WTC11 (cell line): ENCODE measurements at places on chromosomes 6 and 20. TPM values are rescaled to one million over a fixed set of nuclear protein-coding genes. Genes with fewer than 3 reads are reported as not detected.
A peak's percentile ranks its signal among the peaks of the same experiment; 100 is the strongest.

DNA sequence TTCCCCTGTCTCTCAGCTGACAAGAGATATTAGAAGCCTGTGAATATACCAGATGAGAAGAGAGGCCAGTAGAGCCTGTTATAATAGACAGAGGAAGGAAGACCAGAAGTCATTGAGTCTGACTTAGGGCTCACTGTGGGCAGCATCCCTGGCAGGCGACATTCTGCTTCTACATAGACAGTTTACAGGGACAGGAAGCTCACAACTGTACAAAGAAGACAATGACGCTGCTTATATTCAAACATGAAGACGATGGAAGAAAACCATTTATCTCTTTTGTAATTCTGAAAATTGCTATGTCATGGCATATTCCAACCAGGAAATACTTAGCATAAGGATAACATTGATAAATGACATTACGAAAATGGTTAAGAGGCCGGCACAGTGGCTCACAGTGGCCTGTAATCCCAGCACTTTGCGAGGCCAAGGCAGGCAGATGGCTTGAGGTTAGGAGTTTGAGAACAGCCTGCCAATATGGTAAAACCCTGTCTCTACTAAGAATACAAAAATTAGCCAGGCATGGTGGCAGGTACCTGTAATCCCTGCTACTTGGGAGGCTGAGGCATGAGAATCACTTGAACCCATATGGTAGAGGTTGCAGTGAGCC is 170.9 kb downstream of the UBE3D start:
- DNase-seq = no peak

- DNase-seq = no peak
Observed at GRCh38 chr20:23224806-23225205, 125.8 kb upstream of the NXT1 start.

DNA sequence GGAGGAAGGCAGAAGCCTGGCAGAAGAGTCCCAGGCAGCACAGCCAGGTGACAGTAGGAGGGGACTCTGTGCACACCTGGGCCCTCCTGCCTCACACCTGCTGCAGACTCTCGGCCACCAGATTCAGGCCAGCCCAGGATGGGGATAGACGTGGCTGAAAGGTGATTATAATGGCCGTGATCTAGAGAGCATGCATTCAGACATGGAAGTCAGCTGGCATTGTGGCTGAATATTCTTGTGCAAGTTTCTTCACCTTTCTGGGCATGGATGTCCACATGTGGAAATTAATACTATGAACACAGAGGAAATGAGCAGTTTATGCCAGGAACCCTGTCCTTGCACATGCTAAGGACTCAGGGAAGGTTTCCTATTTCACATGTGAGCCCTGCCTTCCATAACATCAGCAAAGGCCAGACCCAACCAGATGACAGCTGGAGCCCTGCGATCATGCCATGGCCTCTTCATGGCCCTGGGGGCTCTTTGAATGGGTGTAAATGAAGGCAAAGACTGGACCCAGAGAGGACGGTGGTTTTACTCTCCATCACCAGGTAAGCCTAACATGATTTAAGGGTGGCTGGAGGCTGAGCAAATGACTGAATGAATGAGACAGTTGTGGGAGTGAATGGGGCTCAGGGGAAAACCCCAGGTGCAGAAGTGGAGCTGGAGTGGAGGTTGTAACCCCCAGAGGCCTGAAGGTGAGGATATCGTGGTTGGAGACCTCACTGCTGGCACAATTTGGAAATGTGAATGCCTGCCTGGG is 2.7 kb upstream of the RAET1L start:
- DNase-seq = no peak

- DNase-seq = no peak
Observed at GRCh38 chr6:137176729-137177128, 3.3 kb upstream of the IL22RA2 start.

DNA sequence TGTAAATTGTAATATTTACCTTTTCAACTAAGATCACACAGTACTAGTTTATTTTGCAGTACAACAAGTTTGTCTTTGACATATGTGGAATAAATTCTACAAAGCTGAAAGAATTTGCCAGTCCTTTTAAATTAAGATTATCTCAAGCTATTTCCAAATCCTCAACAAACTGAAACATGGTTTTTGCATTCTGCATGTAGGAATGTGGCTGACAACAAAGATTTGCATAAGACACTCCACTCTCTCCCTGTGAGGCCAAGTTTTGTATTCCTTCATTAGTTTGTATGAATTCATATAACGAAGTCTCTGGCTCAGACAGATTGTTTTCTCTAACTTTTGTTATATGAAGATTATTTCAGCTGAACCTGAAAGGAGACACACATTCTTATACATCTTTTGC is 124.1 kb upstream of the THEMIS start:
- DNase-seq = no peak

DNA sequence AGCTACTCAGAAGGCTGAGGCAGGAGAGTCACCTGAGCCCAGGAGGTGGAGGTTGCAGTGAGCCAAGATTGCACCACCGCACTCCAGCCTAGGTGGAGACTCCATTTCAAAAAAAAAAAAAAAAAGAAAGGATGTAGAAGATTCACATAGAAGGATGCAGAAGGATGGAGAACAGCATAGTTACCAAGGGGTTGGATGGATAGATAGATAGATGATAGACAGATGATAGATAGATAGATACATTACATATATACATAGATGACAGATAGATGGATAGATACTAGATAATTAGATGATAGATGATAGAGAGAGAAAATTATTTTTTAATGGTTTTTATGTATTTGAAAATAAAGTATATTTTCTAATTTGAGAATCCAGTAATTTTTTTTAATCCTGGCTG is 160.7 kb upstream of the ARID1B start:
- no peak for DNase-seq

DNA sequence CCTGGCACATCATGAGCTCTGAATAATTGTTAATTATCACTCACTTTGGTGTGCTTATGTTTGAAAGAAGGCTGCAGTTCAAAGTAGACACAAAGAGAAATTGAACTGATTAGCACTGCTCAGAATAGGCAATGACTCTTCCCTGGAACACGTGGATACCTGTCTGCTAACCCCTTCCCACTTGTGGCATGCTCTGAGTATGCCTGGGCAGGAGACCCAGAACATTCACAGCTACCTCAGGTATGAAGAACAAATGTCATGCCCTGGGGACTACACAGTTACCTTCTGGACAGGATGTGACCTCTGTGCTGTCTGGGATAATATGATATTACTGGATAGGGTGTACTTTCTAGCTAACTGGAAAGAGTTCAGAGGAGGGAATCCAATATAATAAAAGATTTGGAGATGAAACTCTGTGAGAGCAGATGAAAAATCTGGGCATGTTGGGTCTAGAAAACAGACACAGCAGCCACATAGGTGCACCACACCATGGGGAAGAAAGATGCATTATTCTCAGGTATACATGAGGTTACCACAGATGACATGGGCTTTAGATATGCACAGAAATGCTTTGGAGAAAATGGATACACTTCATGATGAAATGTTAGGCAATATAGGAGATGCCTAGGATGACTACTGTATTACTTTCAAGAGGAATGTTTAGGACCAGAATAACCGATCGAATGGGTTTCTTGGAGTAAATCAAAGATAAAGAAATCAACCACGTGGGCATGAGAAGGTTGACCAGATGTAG is 324.2 kb upstream of the PREP start:
- DNase-seq = no peak

DNA sequence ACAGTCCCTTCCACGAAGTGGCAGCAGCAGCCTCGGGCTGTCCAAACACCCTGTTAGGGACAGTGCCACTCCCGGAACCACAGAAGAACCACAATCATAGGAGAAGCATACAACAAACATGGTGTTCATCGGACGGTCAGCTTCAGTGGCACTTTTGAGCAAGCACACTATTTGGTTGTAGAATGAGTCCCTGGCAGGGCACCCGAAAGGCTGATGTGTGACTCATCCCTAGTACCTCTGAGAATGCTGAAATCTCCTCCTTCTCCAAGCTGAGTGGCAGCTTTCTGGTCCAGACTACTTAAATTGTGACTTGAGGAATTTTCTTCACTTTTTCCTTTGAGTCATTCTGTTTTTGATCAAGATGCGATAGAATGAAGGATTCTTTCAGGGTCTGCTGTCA is 282.5 kb downstream of the ESR1 start:
- DNase-seq = no peak

ZNF391 gene
- total RNA-seq = 9.4 to 11.5 TPM (median 11.3 TPM) in 3 replicates

JPH2 gene
- total RNA-seq = 0.81 to 1.1 TPM (median 0.94 TPM) in 3 replicates

DNA sequence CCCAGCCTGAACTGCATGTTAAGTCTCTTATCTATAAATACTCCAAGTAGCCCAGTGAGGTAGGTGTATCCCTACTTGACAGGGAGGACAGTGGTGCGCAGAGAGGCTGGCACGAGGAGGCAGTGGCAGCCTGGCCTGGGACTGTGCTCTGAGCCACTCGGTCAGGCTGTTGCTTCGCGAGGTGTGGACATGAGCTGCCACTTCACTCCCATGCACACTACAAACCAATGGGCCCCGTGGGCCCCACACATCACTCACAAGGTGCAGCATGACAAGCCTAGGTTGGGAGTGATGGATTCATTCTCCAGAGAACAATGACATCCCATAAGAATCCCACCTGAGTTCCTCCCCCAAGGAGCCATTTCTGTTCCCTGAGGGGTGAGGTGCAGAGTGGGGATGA is 54.9 kb downstream of the TMEM242 start:
- DNase-seq = no peak

VGLL2 gene
- 0.11 TPM in 1 of 3 replicates, not detected in the others for total RNA-seq

GRCh38 chr6:34093206-34093605 is 52.7 kb downstream of the GRM4 start:
- DNase-seq = no peak

GRCh38 chr6:88031550-88031949 is 16.1 kb upstream of the SPACA1 start:
- DNase-seq = no peak

ADGB gene
- total RNA-seq = not detected in 3 replicates

DNA sequence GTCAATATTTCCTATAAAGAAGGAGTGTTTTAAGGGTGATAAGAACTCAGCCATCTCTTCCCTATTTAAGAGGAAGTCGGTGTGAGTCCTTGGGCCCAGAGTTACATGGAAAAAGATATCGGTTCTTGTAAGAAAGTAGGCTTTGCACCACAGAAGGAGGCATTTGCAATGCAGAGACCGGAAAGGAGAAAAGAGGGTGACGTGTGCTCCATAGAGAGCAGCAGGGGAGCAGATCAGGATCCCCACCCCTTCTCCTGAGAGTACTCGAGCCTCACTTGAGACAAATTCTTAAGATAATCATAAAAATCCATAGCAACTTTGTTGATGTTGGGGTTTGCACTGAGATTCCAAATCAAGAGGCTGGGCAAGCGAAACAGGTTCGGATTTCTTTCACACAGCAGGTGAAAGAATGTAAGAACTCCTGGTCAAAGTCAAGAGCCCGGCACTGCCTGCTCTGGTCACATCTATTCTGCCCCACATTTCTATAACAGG is 27.8 kb downstream of the FOXA2 start:
- DNase-seq = no peak

DNA sequence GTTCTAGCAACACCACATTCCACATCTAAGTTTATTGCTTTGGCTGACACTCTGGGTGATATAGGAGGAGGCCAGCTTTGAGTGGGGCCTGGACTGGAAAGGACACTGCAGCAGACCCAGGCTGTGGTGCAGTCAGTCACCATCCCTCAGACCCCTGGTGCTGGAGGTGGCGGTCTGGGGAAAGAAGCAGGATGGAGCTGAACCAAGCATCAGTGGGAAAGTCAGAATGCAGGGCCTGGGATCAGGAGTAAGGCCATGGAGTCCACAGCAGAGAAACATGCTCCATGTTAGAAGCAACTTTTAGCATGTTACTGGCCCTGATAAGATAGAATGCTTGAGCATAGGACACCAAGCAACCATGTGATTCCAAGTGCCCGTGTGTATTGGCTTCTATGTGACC is 5.9 kb downstream of the HLA-A start:
- no peak for DNase-seq

- DNase-seq = no peak
Observed at GRCh38 chr20:17761604-17762003, 61.8 kb downstream of the BANF2 start.

DNA sequence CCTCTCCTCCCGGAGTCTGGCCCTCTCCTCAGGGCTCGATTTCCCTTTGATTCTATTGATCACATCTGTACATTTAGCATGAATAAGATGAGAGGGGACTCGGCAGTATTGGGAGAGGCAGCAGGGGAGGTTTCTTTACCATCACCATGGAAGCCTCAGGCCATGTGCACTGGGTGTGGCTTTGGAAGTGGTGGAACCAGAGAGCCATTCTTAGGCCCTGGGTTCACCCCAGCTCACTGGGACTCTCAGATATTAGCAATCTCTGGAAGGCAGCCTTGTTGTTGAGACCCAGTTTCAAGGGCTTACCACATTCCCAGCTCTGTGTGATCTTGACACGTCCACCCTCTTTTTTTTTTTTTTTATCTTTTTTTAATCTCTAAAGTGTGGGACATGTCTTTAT is 195.9 kb upstream of the PROKR2 start:
- DNase-seq = no peak

DNA sequence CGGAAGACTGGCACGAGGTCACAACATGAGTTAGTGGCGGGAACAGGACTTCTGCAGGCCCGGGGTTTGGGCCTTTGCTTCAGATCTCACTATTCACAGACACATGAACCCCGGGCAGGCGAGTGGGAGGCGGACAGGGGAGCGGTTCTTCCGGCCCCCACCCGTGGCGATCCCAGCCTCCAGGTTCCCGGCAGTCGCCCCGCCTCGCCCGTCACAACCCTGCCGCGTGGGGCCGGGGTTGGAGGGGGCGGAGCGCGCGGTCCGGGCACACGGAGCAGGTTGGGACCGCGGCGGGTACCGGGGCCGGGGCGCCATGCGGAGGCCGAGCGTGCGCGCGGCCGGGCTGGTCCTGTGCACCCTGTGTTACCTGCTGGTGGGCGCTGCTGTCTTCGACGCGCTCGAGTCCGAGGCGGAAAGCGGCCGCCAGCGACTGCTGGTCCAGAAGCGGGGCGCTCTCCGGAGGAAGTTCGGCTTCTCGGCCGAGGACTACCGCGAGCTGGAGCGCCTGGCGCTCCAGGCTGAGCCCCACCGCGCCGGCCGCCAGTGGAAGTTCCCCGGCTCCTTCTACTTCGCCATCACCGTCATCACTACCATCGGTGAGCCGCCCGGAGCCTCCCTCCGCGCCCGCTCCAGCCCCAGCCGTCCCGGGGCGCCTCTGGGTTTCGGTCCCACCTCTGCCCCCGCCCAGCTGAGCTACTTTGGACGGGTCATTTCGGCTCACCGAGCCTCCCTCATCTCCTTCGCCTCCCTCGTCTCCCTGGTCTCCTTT is at the start of gene KCNK15:
Gene KCNK15, plus strand, starts transcription at position 268 of the 769 bp plus-strand sequence. Its CDS starts 46 bp downstream, at position 314.
- DNase-seq = peak; percentile 57

ABHD12 gene
- total RNA-seq = 63.1 to 68.7 TPM (median 68.2 TPM) in 3 replicates

PBX2 gene
- total RNA-seq = 130 to 165 TPM (median 150 TPM) in 3 replicates

DNA sequence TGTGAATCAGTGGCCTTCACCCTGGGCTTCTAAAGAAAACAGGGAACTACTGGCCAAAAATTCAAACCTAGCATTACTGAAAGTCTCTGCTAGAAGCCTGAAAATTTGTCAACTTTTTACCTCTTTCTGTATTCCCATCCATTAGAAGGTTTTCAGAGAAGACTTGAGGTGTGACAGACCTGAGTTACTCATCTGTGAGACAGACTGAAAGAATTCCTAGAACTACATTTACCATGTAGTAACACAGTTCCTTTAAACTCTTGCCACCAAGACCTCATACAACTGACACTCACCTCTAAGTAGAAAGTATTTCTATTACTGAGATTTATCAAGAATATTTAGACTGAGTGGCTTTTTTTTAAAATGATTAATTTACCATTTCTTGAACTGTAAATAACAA is 4.5 kb downstream of the DPM1 start:
- no peak for DNase-seq

DACT2 gene
- total RNA-seq = 3.4 to 4.9 TPM (median 3.8 TPM) in 3 replicates

CST5 gene
- not detected in 3 replicates for total RNA-seq
